ENCODE measurements at places on chromosomes 11 and 22.

- DNase-seq: no peak
Measured at GRCh38 chr11:66070604-66071380, 720 bp downstream of the PACS1 start.

DNA sequence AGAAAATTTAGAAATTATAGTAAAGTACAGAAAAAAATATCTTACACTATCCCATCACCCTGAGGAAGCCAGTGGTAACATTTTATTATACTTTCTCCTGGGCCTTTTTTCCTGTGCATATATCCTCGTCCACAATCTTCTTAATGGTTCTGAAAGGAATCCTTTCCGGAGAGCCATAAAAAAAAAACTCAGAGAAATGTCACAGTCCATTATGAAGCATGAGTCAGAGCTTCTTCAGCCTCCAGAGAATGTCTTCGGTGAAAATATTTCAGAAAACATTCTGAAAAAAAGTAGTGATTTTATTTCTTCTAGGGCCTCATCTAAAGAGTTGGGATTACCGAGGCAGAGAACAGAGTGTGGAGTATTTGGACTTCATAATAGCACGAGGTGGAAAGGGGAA is 163.4 kb downstream of the INSC start:
- no peak for DNase-seq

DNA sequence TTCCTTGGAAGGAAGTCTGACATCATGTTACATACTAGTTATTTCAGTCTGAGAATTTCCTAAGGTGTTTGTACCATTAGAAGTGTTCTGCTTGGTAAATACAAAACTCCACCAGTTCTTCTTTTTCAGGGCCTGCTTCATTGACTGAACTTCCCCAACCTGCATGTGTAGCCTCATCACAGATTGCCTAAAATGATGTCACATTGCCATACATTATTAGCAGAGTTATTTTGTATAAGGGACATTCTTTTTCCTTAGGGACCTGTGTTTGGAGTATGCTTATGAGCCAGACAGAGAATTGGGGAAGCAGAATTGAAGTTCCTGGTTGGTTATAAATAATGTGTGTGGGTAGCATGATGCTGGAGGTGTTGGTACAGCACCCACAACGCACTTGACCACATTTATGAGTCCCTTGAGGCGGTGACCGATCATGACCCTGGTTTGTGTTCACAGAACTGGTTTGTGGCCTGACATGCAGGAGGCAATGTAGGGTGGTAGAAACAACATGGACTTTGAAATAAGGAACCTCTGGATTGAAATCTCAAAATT is 16.4 kb upstream of the MMP7 start:
- no peak for DNase-seq

GRCh38 chr11:2741377-2742131 is 41.8 kb upstream of the KCNQ1OT1 start:
- DNase-seq: no peak

- DNase-seq: no peak
Measured at GRCh38 chr11:4061700-4062099, 32.9 kb upstream of the RRM1 start.

DNA sequence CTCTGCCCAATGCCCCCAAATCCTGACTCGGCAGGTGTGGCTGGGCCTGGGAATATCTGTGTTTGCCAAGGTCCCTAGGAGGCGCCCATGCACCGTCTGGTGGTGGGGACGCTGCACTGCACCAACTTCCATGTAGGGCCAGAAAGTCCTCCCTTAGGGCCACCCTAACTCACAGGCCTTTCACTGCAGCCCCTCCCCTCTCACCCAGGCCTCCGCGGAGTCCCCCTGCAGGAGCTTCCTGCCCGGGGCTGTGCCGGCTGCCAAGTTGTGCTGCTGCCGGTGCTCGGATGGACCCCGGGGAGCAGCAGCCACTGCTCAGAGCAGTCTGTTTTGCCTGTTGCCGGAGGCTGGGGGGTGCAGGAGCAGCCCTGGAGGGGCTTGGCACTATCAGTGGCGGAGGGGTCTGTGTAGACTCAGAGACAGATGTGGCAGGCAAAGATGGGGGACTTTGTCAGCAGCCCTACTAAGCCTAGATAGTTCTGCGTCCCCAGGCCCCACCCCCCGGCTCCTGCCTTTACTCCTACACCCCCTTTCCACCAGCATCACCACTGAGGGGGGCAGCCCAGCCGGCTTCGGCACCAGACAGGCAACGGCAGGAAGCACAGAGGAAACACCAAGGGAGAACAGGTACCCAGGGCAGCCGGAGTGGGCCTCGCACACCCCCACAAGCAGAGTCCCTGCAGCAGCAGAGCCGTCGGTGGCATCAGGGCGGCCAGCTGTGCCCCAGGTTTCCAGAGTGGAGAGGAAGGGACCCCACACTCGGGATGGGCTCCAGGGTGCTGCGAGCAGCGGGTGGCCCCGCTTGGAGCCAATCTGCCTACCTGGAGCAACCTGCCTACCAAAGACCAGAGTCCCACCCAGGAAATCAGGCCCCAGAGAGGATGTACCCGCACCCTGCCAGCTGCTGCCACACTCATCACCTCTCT is 124.3 kb downstream of the TRIM29 start:
- no peak for DNase-seq

- no peak for DNase-seq
Measured at GRCh38 chr11:68960294-68961071, 20.3 kb downstream of the MRGPRD start.

DNA sequence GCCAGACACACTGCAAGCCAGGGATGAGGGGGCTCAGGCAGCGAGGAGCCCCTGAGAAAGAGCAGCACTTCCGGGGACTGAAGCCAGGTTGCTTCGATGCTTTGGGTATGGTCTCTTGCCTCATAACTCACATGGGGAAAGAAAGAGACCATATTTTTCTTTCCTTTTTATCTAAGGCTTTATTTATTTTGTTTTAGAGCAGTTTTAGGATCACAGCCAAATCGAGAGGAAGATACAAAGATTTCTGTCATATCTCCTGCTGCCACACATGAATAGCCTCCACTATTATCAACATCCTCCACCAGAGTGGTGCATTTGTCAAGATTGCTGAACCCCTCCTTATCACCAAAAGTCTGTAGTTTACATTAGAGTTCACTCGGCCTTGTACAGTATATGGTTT is 24.3 kb upstream of the ADSL start:
- no peak for DNase-seq

DNA sequence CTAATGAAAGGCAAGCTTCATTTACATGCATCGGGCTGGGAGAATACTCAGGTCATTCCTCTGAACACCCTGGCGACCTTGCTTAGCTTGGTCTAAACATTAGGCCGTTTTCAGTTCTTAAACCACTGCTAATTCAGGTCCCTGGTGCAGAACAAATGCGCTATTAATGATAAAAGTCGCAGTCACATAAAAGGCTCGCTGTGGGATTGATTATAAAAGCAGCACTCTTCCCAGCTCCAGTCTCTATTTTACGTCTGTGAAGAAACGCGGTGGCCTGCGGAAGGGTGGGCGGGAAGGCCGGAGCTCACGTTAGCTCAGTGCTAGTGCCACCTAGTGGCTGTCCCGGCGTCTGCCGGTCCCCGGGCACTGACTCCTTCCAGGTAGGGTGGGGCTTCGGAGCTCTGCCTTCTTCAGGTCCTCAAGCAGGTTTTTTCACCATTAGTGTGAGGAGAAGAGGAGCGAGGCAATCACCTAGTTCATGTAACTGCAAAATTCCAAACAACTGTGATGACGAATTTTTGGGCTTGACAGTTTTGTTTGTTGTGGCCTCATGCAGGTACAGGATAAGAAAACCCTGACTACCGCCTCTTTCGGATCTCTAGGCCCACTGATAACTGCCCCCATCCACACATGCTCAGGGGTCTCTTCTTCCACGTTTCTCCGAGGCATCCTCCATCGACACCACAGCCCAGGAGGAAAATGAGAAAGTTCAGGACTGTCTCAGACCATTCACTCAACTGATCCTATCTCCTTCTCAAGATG is 66.5 kb upstream of the CLMP start:
- DNase-seq: peak; percentile 43

DNA sequence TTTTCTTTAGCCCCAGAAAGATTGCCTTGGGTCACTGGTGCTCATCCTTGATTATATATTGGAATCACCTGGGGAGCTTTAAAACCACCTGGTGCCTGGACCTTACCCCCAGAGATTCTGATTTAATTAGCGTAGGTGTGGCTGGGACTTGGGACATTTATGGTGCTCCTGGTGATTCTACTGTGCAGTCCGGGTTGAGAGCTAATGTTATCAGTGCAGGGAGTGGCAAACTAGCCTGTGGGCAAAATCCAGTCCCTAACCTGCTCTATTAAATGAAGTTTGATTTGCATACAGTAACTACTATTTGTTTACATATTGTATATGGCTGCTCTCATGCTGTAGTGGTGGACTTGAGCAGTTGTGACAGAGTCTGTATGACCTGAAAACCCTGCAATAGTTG is 134.0 kb upstream of the SORL1-AS1 start:
- DNase-seq: no peak

DNA sequence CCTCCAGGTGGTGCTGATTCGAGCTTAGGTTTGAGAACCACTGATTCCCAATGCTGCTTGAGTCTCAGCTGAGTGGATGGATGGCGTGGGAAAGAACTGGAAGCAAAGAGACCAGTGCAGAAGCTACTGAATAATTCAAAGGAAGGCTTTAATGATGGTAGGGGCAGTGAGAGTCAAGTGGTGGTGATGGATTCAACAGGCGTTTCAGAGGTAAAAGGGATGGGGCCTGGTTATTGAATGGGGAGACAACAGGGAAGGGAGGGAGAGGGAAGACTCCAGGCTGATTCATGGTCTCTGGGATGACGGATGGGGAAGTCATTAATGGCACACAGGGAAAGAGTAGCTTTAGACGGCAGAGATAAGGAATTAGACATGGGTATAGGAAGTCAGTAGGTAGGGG is 104.3 kb upstream of the TBCEL start:
- no peak for DNase-seq

GRCh38 chr11:65084598-65085375 is 765 bp downstream of the ZFPL1 start:
- DNase-seq: no peak

- no peak for DNase-seq
Measured at GRCh38 chr22:19513823-19514222, 10.4 kb downstream of the CLDN5 start.

GRCh38 chr11:127601578-127601977 is 601.0 kb upstream of the KIRREL3 start:
- DNase-seq: no peak

DNA sequence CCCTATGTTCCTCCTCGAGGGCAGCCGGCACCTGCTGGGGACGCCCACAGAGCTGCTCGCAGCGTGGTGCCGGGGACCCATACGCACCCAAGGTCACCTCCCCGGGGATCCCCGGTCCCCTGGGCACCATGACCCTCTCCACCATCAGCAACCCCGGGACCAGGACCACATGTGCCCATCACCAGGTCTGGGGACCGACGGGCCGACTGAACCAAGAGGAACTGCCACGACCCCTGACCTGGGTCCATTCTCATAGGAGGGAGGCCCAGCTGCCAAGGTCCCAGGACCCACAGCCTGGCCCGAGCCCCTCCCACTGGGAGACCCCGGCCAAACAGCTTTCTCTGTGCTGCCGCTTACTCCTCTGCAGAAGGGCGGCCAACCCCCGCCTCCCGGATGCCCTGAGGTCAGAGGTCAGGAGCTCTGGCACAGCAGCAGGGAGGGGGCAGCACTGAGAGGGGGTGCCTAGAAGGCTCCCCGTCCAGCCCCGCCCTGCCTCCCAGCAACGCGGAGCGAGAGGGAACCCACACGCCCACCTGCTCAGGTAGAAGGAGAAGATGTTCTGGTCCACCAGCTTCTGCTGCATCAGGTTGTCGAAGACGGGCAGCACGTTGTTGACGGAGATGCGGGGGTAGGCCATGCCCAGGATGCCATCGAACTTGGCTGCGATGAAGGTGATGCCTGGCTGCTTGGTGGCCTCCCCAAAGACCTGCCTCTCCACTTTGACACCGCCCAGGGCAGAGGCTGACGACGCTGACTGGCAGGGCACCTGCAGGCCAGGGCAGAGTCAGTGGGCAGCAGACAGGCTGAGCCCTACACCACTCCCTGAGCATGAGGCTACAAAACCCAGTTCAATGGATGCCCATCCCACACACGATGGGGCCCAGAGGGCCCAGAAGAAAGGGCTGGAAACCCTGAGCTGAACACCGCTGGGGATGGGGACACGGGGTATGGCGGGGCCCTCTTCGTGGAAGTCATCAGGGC is 6.6 kb downstream of the CTSD start:
- no peak for DNase-seq

GRCh38 chr22:22038178-22038880 is 55.7 kb upstream of the TOP3B start:
- DNase-seq: no peak

DNA sequence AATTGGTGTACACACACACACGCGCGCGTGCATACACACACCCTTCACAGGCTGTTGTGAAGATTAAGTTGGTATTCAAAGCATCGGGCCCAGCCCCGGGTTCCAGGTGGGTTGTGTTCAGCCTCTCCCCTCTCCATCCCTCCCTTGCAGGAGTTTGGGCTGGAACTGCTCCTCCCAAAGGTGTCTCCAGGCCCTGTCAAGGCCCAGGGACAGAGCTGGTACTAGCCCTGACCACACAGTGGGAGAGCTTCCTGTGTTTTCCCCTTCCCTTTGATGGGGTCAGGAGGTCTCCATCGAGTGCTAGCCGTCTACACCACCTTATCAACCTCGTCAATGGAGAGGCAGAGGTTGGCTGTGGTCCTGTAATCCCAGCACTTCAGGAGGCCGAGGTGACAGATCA is 36.5 kb upstream of the CSNK1E start:
- no peak for DNase-seq

- no peak for DNase-seq
Measured at GRCh38 chr11:86089659-86090058, 20.8 kb upstream of the PICALM start.
